ENCODE measurements at places on chromosomes 7 and 10. TPM values are rescaled to one million over a fixed set of nuclear protein-coding genes. Genes with fewer than 3 reads are reported as not detected.

GRCh38 chr7:124686543-124687171, 78.9 kb downstream of the GPR37 start:
- H3K36me3 ChIP-seq: no peaks in the 10 kb centered on the region
- H3K27ac ChIP-seq: no peak overlapping the region
- no peak overlapping the region for H3K4me3 ChIP-seq
- peak; percentile 26 for DNase-seq
- H3K27me3 ChIP-seq: no peaks in the 10 kb centered on the region

DNA sequence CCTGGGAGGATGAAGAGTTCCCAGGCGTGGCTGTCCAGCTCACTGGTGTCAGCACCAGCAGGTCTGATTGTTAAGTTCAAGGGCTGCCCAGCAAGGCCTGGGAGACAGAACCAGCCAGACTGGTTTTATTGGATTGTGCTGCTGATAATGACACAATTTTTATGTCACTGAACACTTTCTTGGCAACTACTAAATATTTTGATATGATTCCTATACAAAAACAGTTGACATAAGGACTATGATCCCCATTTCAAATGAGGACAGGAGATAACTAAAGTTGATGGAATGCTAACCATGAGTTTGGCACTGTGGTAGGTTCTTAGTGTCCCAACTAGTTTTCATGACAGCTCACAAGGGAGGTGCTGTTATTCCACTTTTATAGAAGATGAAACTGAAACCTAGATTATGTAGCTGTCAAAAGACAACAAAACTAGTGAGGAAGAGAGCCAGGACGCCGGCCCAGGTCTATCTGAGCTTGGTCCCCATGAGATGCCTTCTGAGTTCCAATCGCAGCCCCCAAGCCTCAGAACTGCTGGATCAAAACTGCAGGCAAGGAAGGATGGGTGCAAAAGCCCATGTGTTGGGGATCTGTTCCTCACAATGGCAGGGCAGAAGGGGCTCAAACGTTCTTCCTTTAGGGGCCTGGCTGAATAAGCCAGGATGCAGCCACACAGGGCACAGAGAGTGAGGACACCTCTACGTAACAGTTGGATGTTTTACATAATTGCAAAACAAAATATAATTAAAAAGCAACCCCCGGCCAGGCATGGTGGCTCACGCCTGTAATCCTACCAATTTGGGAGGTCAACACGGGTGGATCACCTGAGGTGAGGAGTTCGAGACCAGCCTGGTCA, 52.8 kb downstream of the COBL start:
- H3K4me1 ChIP-seq: peaks cover 12% of the 10 kb centered on the region
- no peaks in the 10 kb centered on the region for H3K36me3 ChIP-seq
- no peaks in the 10 kb centered on the region for H3K27me3 ChIP-seq
- H3K4me3 ChIP-seq: no peak overlapping the region

DNA sequence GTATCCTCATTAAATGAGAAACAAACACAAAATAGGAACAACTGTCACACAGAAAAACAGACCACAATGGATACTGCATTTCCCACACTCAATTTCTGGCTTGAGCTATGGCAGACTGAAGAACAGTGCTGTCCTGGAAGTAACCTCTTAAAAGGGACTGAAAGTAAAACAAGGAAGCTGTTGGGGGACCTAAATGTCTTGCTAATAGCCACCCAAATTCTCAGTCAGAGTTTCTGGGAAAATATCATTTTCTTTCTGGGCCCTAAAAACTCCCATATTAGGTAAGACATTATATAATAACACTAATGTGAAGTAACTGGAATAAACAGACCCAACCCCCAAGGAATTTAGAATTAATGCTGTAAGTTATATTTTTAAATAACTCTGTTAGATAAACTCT, 80.9 kb upstream of the TFEC start:
- DNase-seq: peak; percentile 2
- no peaks in the 10 kb centered on the region for H3K4me1 ChIP-seq
- no peaks in the 10 kb centered on the region for H3K27me3 ChIP-seq
- H3K36me3 ChIP-seq: no peaks in the 10 kb centered on the region
- no peak overlapping the region for H3K27ac ChIP-seq
- no peak overlapping the region for H3K4me3 ChIP-seq

DNA sequence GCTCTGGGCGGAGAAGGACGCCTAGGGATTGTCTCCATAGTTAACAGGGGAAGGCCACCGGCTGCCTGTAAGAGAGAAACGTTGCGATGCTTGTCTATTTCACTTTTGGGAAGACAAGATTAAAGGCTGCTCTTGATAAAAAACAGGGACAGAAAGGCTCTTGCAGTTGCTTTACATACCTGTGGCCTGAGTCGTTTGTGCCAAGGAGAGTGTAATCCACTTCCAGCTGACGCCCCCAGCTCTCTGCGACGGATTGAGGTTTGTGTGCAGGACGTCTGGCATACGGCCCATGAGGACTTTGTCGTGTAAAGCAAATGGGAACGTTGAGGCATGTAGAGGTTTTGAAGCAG, 1.1 kb downstream of the MAP3K8 start:
- peaks cover 2% of the 10 kb centered on the region for H3K27me3 ChIP-seq
- H3K4me1 ChIP-seq: peaks cover 45% of the 10 kb centered on the region
- DNase-seq: peak; percentile 70
- peak overlapping the region; percentile 97 for H3K27ac ChIP-seq
- H3K4me3 ChIP-seq: peak overlapping the region; percentile 90
- H3K36me3 ChIP-seq: peaks cover 8% of the 10 kb centered on the region

- no peaks in the 10 kb centered on the region for H3K4me1 ChIP-seq
- no peak overlapping the region for H3K4me3 ChIP-seq
- DNase-seq: peak; percentile 41
- no peaks in the 10 kb centered on the region for H3K36me3 ChIP-seq
- H3K27ac ChIP-seq: no peak overlapping the region
- H3K27me3 ChIP-seq: no peaks in the 10 kb centered on the region
These were observed 77.9 kb downstream of the MRPL32 start for GRCh38 chr7:43010061-43010460.

DNA sequence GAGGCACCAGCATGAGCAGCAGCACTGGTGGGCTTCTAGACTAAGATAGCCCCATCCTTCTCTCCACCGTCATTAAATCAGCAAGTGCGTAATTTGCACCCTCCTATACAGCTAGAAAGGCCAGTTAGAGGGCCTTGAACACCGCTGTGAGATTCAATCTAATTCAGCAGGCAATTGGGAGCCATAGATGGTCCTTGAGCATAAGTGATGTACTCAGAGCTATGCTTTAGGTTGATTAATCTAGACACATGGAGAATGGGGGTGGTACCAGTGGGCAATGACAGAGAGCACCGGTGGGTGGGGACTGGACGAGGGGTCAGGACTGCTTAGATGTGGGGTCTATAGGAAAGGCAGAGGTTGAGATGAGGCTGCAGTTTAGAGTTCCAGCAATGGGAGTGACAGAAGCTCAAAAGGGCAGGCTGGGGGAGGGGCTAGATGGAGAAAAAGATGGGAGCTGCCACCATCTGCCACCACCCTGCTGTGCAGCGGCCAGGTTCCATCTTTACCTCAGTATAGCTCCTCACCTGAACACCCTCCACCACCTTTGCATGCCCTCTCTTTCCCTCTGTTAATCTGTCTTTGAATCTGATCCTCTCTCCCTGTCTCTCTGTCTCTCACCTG, 87.3 kb downstream of the C10orf105 start:
- peaks cover 16% of the 10 kb centered on the region for H3K4me1 ChIP-seq
- DNase-seq: no peak
- no peaks in the 10 kb centered on the region for H3K36me3 ChIP-seq
- peaks cover 2% of the 10 kb centered on the region for H3K27me3 ChIP-seq
- no peak overlapping the region for H3K27ac ChIP-seq

- no peaks in the 10 kb centered on the region for H3K27me3 ChIP-seq
- no peak overlapping the region for H3K27ac ChIP-seq
- H3K4me1 ChIP-seq: no peaks in the 10 kb centered on the region
- no peaks in the 10 kb centered on the region for H3K36me3 ChIP-seq
- no peak for DNase-seq
- no peak overlapping the region for H3K4me3 ChIP-seq
These were observed 35.2 kb downstream of the OR13A1 start for GRCh38 chr10:45280113-45280760.

- H3K36me3 ChIP-seq: no peaks in the 10 kb centered on the region
- no peak overlapping the region for H3K27ac ChIP-seq
- H3K4me1 ChIP-seq: no peaks in the 10 kb centered on the region
- no peak for DNase-seq
These were observed 39.9 kb downstream of the AVL9 start for GRCh38 chr7:32535162-32535702.

DNA sequence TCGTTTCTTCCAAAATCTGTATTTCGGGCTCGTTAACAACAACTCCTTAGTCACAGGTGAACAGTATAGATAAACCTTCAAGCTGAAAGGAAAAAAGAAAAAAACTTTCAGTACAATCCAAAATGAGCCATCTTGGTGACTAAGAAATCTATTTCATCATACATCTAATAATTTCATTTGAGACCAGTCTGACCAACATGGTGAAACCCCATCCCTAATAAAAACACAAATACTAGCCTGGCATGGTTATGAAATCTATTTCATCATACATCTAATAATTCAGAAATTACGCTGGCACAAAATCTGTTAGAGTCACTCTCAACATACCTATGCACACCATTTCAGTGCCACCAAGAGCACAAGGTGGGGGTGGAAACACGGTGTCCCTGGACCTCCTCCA, 8.8 kb downstream of the DCLRE1C start:
- no peak overlapping the region for H3K27ac ChIP-seq
- H3K27me3 ChIP-seq: no peaks in the 10 kb centered on the region
- no peak overlapping the region for H3K4me3 ChIP-seq

DNA sequence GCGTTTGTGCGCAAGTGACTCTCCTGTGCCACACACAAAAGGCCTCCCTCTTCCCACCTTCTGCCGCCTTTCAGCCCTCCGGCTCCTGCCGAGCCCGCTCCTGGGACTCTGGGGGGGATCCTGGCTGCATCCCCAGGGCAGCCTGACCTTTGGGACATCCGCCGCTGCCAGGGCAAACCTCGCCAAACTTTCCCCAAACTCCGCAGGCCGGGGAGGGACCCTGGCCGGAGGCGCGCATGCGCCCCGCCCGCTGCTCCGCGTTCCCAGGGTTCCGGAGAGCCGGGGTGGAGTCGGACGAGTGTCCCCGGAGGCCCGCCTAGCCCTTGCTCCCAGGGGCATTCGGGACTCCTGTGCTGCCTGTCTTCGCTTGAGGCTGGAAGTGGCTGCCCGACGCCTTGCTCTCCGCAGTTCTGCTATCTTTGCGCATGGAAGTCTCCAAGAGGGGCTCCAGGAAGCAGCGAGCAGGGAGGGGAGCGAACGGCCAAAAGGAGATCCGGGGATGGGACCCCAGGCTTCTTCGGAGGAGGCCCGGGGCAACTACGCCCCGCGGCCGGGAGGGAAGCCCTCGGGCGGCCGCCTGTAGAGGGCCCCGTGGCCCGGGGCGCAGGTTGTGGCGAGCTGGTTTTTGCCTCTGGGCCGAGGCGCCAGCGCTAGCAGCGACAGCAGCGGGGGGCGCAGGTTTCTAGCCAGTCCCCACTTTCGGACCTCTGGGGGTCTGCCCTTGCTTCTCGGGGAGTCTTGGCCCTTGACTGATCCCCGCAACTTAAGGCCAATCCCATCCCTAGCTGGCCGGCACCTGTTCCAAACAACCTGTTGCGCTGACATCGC, 7.0 kb downstream of the PTF1A start:
- no peak overlapping the region for H3K4me3 ChIP-seq
- H3K36me3 ChIP-seq: no peaks in the 10 kb centered on the region
- H3K27me3 ChIP-seq: peaks cover 86% of the 10 kb centered on the region
- peaks cover 8% of the 10 kb centered on the region for H3K4me1 ChIP-seq

DNA sequence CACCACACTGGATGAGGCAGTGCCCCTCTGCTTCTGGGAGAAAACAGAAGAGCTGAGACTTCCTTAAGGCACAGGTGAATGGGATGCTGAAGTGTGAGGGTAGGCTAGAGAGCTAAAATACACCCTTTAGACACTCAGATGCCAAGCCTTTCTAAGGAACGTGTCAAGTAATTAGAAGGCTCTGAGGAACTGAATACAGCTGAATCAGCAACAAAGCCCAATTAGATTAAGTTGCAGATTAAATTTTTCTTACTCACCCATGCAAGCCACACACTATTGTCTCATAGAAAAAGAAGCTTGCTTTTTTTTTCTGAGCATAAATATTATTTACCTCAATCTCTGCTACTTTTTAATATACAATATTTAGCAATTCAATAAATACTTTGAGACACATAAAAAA, 354.3 kb upstream of the NRG3 start:
- no peak overlapping the region for H3K27ac ChIP-seq
- no peaks in the 10 kb centered on the region for H3K36me3 ChIP-seq
- no peak overlapping the region for H3K4me3 ChIP-seq
- DNase-seq: no peak

The ASZ1 gene
- not detected for total RNA-seq

The MPP7 gene
- total RNA-seq: 4.8 TPM

The GPR85 gene
- 1.2 TPM for total RNA-seq

The MALSU1 gene
- total RNA-seq: 94.2 TPM

The PTPRE gene
- total RNA-seq: 5.5 TPM

Measured in muscle of leg (tissue), 16 donors.